ENCODE measurements at places on chromosomes 1 and 21. TPM values are rescaled to one million over a fixed set of nuclear protein-coding genes. Genes with fewer than 3 reads are reported as not detected.

Gene ZZZ3
- 24.1 TPM for total RNA-seq

Gene FGR
- total RNA-seq = 5.7 TPM

Gene MUTYH
- 11.1 TPM for total RNA-seq

Gene RNASEL
- total RNA-seq = 2.0 TPM

Gene RHD
- 0.59 TPM for total RNA-seq

Gene FAM151A
- total RNA-seq = 0.63 TPM

Gene OR2T11
- not detected for total RNA-seq

Gene CCDC30
- total RNA-seq = 0.63 TPM

Gene NPHS2
- not detected for total RNA-seq

Gene CACNA1E
- 1.7 TPM for total RNA-seq

Gene DNAH14
- total RNA-seq = 5.8 TPM

Gene TBX19
- 0.30 TPM for total RNA-seq

Gene OR2T2
- total RNA-seq = not detected

Gene MAN1C1
- total RNA-seq = 13.6 TPM

Gene HLX
- total RNA-seq = 6.2 TPM

Gene GJA5
- total RNA-seq = 114 TPM

GRCh38 chr1:178768423-178768822 is 43.4 kb downstream of the RALGPS2 start:
- no peak for DNase-seq

GRCh38 chr1:159196543-159196942 is 8.1 kb upstream of the ACKR1 start:
- no peak for DNase-seq

DNA sequence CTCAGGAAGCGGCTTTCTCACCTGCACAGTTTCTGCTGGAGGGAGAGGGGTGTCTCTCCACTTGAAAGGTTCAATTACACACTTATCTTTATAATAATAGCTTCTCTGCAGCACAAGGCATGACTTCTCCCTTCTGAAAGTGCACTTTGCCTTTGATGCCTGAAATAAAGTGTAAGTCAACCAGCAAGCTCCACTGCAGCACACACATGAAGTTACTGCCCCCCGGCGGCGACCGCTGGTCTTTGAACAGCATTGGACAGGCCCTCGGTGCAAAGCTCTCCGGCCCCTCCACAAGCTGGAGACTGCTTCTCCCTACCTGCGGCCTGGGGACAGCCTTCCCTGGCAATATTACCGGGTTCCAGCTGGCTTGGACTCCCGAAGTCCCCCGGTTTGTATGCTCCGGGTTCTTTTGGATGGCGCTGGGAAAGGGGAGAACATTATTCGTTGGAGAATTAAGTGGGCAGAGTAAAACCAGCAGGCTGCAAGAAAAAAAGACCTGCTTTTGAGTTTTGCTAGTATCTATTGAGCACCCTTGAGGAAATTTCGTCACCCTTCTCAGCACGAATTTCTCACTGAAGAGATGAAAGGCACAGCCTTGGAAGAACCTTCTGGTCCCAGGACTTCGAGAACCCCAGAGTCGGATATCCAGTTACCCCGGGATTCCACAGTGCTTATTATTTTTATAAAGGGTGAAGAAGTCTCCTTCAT is 11.8 kb downstream of the RCAN1 start:
- peak; percentile 88 for DNase-seq

DNA sequence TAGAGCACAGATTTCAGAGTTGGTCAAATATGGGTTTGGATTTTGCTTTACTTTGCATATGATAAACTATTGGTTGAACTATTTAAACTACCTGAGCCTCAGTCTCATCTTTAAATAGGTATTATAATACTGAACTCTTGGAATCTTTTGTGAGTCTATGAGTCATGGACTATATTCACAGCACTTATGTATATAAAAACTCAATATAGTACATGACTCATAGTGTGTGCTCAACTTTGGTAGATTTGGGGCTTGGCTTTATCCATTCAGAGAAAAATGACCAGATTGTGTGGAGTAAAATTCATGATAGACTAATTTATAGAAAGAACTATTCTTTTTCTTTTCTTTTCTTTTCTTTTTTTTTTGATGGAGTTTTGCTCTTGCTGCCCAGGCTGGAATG is 28.7 kb downstream of the FCRL3 start:
- no peak for DNase-seq

DNA sequence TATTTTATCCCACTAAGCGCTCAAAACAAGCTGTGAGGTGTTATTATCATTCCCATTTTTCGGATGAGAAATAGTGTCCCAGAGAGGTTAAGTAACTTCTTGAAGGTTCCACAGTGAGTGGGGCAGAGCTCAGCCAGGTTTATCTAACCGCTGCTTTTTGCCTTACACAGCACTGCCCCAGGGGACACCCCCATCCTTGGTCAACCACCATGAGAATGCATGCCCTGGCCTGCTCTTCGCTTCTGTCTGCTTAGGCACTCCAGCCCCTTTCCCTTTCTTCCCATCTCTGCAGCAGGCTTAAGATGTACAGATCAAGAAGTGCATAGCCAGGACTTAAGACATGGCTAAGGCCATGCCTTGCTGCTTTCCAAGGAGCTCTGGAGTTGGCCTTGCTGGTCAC is 159.0 kb upstream of the CD34 start:
- no peak for DNase-seq

GRCh38 chr1:11828511-11828910 is 19.1 kb downstream of the NPPA start:
- no peak for DNase-seq

DNA sequence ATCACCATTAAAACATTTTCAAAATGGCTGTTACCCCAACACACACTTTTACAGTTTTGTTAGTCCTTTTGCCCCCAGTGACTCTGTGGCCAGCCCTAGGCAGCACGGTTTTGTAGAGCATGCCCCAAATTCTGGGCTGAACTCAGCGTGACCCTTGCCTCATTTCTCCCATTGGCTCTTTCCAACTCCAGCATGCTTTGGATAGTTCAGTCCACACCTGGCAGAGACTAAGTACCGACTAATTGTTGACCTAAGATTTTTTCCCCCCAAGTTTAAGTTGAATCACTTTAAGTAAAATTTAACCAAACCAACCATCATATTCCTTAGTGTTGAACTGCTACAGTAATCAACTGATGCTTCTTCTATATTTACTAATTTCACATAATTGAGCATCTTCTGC is 62.4 kb upstream of the LRRC8B start:
- no peak for DNase-seq

DNA sequence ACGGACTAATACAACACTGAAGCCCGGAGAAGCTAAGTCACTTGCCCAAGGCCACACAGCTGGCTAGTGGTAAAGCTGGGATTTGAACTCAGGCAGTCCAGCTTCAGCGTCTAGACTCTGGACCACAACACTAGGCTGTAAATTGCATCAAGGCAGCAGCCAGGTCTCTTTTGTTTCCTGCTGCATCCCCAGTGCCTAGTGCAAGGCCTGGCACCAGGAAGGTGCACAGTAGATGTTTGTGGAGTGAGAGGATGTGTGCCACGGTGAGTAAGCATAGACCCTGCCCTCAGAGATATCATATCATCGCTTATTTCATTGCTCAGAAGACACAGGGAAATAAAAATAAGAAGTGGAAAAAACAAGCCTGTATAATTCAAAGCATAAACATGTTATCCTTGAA is 40.9 kb downstream of the IGSF21 start:
- DNase-seq = no peak

DNA sequence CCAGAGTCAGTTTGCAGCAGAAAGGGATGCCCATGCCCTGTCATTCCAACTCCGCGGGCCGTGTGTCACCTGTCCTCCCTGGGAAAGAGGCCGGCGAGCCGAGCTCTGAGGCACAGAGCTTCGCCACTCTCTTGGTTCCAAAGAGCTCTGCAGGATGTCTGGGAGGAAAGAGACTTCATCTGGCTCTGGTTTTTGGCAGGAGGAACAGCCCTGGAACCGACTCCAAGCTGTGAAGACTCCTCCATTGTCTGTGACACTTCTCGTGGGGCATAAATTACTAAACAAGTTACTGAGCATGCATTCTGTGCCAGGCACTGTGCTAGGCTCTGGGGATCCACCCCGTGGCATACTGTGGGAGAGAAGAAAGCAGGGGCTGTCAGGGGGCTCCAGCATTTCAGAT is 3.9 kb upstream of the FAM151A start:
- DNase-seq = no peak

GRCh38 chr1:186426118-186426517 is 34.8 kb downstream of the PDC start:
- no peak for DNase-seq

GRCh38 chr1:164511001-164511705 is 47.8 kb upstream of the PBX1 start:
- no peak for DNase-seq

DNA sequence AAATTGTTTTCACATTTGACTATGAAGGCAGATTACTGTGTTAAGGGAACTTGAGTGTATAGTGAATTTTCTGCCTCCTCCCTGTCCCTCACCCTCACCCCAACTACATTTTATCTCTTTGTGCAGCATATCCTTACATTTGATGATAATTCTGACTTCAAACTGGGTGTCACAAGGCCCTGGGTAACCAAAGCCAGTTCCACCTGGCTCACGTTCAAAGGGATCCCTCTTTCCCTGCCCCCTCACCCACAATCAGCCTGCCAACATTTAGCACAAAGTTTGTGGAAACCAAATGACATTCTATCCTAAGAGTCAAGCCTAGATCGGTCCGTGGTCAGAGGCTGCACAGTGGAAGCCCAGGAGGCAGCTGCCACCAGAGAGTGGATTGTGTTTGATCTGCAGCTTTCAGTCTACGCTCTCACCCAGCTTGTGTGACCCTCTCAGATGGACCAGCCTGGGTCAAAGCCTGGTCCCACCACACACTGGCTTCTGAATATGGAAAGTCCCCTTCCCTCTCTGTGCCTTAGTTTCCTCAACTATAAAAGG is 10.3 kb downstream of the KIAA0040 start:
- DNase-seq = no peak

DNA sequence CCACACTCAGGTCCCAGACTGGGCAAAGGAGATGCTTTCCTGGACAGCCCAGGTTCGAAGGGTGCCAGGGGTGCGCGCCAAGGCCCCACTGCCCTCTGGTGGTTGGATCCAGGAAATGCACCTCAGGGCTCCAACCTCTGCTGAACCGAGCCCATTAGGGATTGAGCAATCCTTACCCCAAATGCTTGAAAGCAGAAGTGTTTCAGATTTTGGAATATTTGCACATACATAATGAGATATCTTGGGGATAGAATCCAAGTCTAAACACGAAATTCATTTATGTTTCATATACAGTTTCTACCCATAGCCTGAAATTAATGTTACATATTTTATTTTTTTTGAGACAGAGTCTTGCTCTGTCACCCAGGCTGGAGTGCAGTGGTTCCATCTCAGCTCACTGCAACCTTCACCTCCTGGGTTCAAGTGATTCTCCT is 57.4 kb downstream of the SLC9A1 start:
- DNase-seq = peak; percentile 89
